NCI-H1092 (cell line): ENCODE measurements at places on chromosomes 6 and 20.

GRCh38 chr20:44730441-44730840, 15.2 kb upstream of the KCNK15 start:
- DNase-seq: no peak

- no peak for DNase-seq
Observed at GRCh38 chr6:87049779-87050178, 45.1 kb downstream of the CGA start.

DNA sequence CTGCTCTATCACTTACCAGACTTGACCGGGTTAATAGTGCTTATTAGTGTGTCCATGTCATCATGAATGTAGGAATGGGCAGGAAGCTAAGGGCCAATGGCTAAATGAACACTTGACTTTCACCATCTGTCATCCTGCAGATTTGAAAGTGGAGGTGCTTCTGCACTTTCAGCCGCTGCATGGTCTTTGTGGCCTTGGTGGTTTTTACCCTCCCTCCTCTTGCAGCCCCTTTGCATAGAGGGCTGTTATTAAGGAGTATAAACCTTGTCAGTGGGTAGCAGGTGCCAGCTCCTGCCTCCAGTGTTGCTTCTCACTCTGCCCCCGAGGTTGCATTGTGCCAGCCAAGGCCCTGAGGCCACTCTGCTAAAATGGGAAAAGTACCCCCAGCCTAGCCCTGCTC, 122.2 kb upstream of the TNFAIP3 start:
- DNase-seq: no peak

- DNase-seq: no peak
Observed at GRCh38 chr6:87357479-87358196, 13.0 kb downstream of the C6orf163 start.

DNA sequence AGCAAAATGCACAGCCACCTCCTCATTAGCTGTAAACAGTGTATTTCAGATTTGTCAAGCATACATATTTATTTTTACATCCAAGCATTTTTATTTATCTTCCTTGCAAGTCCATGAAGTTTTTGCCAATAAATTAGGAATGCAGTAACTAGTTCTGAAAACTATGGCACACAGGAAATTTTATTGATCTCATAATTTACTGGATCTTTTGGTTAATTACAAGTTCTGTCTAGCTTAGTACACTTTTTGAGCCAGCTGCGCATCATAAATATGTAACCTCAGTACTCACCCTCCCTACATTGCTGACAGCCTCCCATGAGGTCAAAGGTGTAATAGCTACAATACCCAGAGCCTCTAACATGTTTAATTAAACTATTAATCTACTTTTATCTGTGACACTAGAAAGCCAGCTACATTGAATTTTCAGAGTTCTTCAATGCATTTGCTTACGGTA, 898.2 kb downstream of the KIF16B start:
- no peak for DNase-seq
